ENCODE measurements at places on chromosomes 6 and 20.

DNA sequence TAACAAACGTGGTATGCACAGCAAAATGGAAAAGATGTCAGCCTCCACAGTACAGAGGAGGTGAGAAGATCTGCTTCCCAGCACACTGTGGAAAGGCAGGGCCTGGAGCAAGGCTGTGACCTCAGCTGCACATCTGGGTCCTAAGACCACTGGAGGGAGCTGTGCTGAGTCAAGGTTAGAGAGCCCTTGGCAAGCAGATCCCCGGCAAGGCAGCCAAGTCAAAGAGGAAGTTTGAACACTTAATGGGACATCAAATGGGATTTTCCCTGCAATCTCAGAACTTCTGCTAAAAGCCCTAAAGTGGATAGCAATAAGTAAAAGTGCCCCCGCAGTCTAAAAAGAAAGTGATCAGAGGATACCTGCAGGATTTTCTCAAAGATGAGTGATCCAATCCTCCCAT is 39.5 kb downstream of the UNC5CL start:
- no peak for DNase-seq

- no peak for DNase-seq
These were observed 28.7 kb upstream of the NT5E start for GRCh38 chr6:85421181-85421580.

GRCh38 chr20:32806356-32806755 is 13.4 kb upstream of the MAPRE1 start:
- no peak for DNase-seq

DNA sequence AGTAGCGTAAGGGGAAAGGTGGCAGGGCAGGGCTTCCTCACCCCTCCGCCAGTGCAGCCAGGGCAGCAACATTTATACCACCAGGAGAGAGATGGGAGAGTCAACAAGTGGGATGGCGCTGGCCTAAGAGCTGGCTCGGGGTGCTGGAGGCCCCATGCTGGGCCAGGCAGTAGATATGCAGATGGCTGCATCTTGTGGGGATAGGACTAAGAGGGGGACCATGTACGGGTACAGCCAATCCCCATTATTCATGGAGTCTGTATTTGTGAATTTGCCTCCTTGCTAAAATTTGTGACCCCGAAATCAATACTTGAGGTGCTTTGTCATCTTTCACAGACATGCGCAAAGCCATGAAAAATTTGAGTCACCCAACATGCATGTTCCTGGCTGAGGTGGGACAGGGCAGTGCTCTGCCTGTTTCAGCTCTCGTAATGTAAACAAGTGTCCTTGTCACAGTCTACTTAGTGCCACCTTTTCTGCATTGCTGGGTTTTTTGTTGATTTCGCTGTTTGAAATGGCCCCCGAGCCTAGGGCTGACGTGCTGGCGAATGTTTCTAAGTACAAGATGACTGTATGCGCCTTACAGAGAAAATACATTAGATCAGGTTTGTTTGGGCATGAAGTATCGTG is 27.5 kb upstream of the TAF8 start:
- DNase-seq, result no peak

DNA sequence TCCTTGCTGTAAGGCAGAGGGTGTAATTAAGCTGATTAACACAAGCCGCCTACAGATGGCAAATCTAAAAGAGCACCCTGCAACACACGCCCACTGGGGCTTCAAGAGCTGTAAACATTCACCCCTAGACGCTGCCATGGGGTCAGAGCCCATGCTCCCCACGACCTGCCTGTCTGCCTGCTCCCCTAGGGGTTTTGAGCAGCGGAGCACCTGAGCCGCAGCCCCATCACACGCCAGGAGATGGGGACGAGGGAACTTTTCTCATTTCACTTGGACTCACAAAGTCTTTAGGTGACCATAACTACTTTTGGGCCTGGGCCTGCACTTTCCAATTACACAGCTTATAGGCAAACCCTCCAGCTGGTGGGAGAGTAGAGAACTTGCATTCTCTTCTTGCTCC is 99.0 kb upstream of the SOX4 start:
- no peak for DNase-seq

GRCh38 chr20:1576641-1577040 is 19.1 kb upstream of the SIRPD start:
- DNase-seq, result no peak

DNA sequence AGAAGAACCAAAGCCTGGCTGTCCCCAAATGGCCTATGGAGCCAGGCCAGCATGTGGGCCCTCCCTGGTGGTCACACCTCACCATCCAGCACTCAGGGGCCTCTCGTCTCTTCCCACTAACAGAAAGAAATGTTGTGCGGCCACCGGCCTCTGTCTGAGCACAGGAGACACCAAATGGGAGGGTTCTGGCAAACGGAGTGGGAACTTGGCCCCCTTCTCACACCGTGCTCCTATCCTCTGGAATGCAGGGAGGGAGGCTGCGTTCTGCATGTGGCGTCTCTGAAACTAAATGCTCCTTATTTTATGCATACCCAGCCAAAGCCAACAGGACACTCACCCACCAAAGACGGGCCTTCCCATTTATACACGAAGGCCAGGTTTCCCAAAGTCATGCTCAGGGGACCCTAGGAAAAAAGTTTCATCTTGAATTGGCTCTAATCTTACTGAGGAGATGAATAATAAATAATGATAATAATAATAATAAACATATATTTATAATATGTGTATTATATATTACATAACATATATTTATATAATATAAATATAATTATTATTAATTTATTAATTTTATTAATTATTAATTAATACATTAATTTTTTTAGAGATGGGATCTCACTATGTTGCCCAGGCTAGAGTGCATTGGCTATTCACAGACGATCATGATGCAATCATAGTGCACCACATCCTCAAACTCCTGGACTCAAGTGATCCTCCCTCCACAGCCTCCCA is 102.4 kb downstream of the FOXF2 start:
- DNase-seq, result no peak

DNA sequence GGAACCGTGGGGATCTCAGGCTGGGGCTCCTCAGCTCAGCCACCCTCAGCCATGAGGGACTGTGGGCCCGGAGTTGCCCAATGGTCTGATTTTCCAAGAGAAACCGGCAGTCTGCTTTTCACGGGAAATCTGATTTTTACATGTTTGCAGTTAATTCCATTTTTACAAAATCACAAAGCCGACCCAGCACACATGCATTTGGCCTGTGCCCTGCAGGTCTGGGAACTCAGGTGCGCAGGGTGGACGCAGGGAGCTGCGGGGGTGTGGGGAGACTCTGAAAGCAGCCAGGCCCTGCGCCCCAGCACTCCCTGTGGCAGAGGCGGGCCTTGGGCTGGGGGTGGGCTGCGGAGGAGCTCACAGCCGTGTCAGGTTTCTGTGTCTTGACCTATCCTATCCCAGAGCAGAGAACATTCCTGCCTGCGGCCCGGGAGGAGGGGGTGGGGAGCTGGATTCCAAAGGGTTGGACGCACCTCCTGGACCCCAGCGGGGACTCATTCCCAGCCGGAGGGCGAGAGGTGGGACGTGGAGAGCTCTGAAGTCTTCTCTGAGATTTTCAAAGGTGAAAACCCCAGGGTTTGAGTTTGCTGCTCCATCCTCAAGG is 60.6 kb downstream of the ADNP start:
- DNase-seq, result no peak

DNA sequence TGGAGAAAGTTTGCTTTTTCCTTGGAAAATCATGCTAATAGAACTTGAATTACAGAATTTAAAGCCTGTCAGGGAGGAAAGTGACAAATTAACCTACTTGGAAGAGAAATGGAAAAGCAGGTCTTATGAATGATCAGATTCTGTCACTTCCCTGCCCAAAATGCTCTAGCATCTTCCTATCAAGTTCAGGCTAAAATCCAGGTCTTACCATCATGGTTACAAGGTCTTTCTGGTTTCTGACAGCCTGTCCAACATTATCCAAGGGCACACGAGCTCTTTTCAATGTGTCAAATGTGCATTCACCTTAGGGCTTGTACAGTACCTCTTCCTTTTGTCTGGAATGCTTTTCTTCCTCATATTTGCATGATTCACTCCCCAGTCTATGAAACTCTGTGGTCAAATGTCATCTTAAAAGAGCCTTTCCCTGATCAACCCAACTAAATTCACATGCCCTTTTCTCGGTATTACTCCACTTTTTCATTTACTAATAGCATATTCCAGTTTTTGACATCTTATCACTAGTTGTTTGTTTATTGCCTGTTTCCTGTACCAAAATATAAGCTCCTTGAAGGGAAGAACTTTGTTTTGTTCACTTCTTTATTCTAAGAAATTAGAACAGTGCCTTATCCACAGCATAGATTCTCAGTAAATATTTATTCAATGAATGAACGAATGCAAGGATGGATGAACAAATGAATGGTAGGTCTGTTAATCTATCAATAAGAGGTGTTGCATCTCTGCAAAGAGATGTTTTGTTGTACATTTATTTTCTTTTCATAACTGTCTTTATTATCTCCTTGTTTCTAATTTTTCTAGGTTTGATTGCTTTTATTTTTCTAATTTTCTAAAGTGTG is 139.5 kb downstream of the BCAS1 start:
- no peak for DNase-seq

- no peak for DNase-seq
These were observed 1.6 kb downstream of the PRDM13 start for GRCh38 chr6:99608059-99608885.

- no peak for DNase-seq
These were observed 129.8 kb downstream of the VEGFA start for GRCh38 chr6:43899830-43900229.

DNA sequence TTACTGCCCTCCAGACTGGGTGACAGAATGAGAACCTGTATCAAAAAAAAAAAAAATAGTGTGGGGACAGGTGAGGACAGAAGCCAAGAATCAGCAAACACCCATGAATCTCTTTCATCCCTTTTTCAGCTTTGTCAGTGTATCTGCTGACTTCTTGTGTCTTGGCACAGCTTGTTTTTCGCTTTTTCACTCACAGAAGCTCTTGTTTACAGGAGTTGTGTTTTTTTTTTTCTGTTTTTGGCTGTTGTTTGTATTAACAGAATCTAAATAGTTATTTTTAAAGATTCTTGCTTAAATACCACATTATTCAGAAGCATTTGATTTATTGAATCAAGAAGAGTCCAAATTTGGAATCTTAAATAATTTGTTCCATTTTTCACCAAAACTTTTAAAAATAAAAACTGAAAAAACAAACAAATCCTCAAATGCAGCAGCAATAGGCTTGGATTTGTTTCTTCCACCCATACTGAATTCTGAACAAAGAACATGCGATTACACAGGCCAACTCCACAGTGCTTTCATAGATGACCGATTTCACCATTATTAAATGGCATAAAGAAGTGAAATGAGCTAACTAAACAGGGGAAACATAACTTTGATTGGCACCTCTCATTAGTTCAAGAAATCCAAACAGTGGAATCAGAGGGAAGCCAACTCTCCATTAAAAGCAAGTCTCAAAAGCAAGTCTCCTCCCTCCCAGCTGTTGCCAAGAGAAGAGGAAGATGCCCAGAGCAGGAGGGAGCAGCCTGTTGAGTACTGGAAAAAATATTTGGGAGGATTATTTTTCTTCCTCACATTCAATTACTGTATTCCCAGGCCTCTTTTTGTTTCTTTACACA is 27.2 kb upstream of the GPR63 start:
- DNase-seq, result no peak

- DNase-seq, result no peak
These were observed 422.7 kb downstream of the CD83 start for GRCh38 chr6:14540276-14540675.
